ENCODE measurements at places on chromosomes 6 and 20.

- no peak for DNase-seq
Measured at GRCh38 chr20:51758978-51759544, 9.1 kb downstream of the ATP9A start.

DNA sequence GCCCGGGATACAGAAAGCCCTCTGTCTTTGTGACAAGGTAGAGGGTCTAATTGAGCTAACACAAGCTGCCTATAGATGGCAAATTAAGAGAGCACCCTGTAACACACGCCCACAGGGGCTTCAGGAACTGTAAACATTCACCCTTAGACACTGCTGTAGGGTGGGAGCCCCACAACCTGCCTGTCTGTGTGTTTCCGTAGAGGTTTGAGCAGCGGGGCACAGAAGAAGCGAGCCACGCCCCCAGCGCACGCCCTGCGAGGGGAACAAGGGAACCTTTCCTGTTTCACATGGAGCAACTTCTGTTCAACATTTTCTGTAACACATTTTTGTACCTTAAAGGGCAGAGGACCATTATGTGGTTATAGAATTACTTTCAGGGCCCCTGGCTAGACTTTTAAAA lies 231.7 kb upstream of the EXOC2 start:
- DNase-seq = no peak

DNA sequence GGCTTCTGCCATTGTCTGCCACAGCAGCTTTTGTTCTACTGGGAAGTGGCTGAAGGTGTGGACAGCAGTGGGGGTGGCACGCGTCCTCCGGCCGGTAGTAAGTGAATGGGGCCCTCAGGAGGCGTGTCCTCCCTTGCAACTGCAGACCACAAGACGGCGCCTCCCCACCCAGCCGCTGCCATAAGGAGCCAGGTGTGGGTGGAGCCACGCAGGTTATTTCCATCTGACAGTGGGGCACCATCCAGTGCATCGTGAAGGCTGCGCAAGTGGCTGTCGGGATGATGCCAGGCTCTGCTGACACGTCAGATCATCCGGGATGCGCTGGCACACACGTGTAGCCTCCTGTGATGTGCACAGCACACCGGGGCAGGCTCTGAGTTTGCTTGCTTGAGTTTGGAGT lies 379.7 kb downstream of the CDH4 start:
- DNase-seq = no peak

DNA sequence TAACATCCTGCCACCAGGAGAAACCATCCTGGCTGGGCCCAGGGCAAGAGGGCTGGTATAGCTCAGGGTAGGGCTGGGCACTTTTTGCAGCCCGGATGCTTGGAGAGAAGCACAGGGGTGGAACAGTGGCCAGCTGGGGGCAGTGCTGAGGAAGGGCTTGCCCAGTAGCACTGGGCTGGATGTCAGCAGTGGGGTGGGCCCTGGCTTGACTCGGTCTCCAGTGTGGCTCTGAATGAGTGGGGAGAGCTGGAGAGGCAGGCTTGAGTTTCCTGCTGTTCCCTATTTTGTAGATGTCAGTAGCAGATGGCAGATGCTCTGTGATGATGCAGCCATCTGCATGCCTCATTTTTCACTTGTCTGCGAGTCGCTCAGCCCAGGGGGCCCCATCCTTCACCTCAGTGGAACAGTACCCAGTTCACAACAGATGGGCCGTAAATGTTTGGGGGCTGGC lies 56.3 kb upstream of the TULP1 start:
- DNase-seq = peak; percentile 55

GRCh38 chr20:46232539-46232938 lies 75.8 kb downstream of the CDH22 start:
- DNase-seq = no peak

- DNase-seq = no peak
Measured at GRCh38 chr20:12321736-12322135, 404.0 kb downstream of the BTBD3 start.

DNA sequence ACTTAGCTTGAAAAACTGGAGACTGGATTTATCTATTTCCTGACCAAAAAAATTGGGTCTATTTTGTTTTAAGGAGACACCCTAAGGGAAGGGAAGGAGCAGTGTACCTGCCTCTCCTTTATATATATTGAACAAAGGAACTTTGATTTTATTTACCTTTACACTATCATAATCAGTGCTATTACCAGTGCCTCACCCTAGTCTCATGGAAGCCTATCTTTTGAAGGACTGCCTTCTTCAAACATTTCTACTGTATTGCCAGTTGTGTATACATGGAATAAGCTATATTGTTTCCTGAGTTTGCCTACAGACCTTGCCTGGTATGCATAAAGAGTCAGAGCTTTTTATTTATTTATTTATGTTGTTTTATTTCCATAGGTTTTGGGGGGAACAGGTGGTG lies 124.9 kb downstream of the UTRN start:
- no peak for DNase-seq

DNA sequence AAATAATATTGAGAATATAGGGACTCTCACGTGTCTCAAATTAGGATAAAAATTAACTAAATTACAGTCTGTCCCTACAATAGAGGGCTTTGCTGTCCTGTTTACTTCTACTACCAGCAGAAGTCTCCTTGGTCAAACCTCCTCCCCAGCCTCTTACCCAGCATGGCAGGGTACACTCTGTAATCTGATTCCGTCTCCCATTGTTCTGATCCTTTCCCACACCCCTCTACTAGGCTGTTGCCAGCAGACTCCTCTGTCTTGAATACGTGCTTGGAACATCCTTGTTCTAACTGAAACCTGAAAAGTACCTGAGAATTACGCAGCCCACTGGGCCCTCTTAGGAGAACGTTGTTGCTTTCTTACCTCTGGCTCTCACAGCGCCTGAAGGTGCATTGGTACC lies 112.2 kb upstream of the PREP start:
- DNase-seq = no peak

GRCh38 chr6:63597141-63598048 lies 25.1 kb downstream of the LOC128125822 start:
- DNase-seq = no peak

- DNase-seq = no peak
Measured at GRCh38 chr20:20160520-20160919, 108.2 kb downstream of the CFAP61 start.

DNA sequence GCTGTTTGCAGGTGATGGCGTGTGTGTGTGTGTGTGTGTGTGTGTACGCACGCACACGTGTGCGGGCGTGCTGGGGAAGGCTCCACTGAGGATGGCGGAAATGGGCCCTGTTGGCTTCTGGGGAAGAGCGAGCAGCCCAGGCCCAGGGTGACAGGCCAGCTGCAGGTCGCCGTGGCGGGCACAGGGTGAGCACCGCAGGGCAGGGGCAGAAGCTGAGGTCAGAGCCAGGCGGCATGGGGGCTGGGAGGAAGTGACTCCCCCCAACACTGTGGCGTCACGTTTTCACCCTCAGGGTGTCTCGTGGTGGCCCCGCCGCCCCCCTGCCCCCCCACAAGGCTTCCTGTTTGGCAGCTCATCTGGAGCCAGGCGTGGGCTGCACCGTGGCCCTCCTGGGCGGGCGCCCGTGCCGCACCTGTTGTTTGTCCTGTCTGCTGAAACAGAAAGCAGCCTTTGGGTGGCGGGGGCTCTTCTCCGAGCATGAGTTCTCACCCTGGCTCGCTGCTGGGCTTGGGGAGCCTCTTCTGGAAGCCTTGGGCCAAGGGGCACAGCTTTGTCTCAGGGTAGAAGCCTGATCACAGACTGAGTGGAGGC lies 7.1 kb downstream of the RBM38 start:
- DNase-seq = peak; percentile 88

DNA sequence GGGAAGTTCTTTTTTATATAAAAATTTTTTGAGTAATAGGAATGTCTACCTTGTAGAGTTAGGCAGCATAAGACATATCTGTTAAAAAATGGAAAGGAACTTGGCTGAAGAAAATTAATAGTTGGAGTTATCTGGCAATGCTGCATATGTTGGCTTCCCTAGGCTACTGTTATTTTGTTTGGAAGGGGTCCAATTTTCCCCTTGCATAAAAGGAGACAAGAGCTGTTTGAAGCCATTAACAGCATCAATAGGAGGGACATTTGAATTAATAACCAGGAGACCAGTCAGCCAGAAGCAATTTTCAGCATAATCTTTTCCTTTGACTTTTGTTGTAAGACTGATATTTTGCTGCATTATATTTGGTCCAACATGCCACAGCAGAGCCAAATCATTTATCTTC lies 80.9 kb upstream of the TAB2 start:
- no peak for DNase-seq

DNA sequence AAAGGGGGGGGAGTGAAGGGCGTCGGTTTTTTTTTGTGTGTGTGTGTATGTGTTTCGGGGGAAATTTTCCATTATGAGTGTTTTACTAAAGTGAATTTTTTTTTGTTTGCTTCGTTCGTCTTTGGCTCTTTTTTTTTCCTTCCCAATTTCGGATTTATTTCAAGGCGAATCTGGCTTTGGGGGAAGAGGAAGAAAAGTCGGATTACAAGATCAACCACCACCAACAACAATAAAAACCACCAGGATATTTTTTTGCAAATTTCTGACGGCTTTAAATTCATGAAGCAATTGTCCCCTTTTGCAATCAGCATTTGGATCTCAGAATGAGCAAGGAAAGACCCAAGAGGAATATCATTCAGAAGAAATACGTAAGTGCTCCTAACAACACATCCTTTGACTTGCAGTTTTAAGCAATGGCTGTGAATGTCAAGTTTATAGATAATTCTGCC lies 372 bp downstream of the JARID2 start:
- no peak for DNase-seq

GRCh38 chr6:31903957-31904356 lies 2.1 kb upstream of the ZBTB12 start:
- DNase-seq = no peak

DNA sequence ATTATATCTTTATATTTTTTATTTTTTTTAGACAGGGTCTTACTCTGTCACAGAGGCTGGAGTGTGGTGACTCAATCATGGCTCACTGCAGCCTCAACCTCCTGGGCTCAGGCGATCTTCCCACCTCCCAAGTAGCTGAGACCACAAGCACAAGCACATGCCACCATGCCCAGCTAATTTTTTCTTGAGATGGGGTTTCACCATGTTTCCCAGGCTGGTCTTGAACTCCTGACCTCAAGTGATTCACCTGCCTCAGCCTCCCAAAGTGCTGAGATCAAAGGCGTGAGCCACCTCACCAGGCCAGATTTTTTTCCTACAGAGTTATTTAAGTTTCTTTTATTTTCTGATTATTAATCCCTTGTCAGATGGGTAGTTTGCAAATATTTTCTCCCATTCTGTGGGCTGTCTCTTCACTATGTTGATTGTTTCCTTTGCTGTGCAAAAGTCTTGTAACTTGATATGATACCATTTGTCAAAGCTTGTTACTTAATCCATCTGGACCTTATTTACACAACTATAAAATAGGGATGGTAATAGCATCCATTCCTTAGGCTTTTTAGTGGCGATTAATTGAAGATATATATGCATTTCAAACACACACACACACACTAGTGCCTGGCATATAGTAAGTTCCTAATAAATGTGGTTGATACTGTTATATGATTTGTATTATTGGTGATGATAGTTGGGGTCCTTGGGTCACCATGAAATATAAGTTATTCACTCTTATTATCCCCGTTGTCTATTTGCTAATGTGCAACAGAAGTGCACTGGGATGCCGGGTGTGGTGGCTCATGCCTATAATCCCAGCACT lies 187.1 kb downstream of the BCAS1 start:
- DNase-seq = peak; percentile 61

DNA sequence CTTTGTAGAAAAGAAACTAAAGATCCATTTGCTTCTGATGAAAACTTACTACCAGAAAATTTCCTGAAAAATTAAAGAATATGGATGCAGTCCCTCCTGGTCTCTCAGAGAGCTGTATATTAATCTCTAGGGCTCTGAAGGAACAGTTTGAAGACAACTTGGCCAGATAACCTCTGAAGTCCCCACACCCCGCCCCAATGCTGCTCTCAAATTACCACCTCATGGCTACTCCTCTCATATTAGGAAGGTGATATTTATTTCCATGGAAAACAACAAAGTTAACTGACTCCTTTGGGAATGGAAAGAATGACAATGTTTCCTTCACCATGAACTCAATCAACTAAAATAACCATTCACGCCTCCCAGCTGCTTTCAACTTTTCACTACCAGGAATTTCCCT lies 408.4 kb upstream of the FLRT3 start:
- no peak for DNase-seq

GRCh38 chr6:79947191-79948186 lies at the start of gene ELOVL4:
Gene ELOVL4, minus strand, starts transcription at chr6:79947553. Its CDS starts 274 bp downstream, at chr6:79947279.
- peak; percentile 73 for DNase-seq

DNA sequence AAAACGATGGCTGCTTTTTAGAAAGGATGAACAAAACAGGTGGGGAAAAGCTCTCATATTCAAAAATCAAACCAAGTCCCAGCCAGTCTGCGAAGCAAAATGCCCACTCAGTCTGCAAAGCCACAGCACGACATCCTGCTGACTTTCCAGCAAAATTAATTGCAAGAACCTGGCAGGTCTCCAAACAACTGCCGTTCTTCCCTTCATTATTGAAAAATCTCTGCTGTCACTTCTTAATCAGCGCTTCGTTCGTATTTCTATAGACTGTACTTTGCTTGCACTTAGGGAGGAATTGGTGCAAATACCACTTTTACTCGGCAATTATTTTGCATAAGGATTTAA lies 222.4 kb downstream of the CBLN4 start:
- DNase-seq = no peak

GRCh38 chr6:138500045-138500665 lies 861 bp upstream of the NHSL1 start:
- DNase-seq = no peak

DNA sequence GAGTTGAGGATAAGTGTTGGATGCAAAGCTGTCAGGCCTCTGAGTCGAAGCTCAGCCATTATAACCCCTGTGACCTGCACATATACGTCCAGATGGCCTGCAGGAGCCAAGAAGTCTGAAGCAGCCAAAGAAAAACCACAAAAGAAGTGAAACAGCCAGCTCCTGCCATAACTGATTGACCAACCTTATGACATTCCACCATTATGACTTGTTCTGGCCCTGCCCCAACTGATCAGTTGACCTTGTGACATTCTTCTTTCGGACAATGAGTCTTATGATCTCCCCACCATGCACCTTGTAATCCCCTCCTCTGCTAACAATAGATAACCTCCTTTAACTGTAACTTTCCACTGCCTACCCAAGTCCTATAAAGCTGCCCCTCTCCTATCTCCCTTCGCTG lies 133.7 kb upstream of the AGPAT4 start:
- DNase-seq = no peak
